ENCODE measurements at places on chromosomes 1 and 21.

- DNase-seq, result no peak
These were observed 176.5 kb downstream of the PBX1 start for GRCh38 chr1:164735315-164736052.

DNA sequence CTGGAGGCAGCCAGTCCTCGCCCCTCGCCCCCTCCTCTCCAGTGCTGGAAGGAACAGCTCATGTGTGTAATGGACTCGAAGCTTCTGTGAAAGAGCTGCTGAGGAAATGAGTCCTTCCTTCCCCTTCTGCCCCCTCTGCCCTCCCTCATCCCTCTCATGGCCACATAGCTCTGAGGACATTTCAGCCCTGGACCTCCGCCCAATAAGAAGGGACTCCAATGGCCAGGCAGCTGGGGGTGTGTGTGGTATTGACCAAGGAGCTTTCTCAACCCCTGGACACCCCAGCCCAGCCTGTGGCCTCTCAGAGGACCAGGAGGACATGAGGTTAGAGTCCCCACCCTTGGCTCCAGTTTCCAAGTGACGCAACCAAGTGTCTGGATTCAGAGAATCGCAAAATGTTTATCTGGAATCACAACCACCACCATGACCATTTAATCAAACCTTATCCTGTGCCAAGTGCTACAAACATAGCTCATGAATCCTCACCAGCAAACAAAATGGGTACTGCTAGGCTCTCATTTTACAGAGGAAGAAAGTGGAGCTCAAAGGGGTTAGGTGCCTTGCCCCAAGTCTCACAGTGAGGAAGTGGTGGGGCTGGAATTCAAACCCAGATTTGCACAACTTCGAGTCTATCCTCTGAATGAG lies 47.8 kb upstream of the ECE1 start:
- DNase-seq, result peak; percentile 91

DNA sequence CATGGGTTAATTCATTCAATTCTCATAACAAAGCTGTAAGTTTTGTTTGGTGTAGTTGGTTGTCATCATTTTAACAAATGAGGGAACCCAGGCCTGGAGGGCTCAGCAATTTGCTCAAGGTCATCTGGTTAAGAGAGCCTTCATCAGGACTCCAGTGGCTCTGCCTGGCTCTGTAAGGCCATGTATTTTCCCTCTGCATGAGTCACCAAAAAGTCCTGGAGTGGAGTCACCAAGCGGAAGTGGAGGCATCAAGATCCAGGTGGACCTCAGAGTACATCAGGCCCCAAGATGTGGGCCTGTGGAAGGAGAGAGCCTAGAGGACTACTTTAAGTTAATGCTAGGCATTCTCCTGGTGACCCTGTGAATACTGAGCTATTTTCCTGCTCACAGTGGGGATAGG lies 30.0 kb upstream of the RBM15 start:
- DNase-seq, result no peak

GRCh38 chr1:229253151-229253974 lies 17.5 kb upstream of the RAB4A start:
- DNase-seq, result no peak

DNA sequence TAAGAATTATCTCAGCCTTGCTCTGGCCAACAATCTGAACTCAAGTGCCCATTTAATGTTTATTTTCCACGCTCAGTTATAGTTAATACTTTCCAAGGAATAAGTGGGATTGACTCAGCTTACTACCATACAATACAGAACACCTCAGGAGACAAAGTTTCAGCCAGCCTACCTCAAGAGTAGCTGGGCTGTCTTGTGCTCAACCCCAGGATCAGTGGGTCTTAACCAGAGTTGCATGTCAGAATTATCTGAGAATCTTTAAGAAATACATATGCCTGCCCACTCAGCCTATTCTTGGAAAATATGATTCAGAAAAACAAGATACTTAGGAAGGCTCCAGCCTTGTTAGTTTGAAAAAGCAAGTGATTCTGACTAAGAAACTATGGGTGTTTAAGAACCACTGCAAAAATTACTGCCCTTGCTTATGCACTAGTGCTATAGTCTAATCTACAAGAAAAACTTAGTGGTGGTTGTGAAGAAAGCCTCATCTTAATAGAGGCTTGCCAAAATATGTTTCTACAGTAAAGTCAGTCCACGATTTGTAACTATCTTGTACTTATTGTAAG lies 20.4 kb downstream of the CDC7 start:
- DNase-seq, result no peak

- DNase-seq, result no peak
These were observed 18.3 kb downstream of the HYI start for GRCh38 chr1:43435146-43436145.

DNA sequence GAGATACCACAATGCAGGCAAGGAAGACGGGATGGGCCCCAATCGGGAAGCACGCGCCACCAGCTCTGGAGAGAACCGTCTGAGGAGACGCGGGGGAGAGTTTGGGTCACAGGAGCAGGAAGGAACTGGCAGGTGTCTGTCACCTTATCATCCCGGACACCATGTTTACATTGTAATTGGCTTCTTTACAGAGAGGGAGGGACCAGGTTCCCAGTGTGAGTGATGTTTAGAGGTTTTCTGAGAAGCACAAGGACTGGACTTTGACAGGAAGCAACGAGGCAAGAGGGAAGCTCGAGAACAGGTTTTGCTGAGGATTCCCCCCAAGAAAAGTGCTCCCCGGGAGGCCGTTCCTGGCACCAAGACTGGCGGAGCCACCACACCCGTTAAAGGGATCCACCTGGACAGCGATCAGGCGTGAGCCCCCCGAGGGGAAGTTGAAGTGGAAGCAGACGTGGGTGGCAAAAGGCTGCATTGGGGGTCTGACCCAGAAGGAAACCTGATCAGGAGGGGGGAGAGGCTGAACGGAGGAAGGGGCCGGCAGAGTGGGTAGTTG lies 957 bp downstream of the EPS15 start:
- peak; percentile 57 for DNase-seq

DNA sequence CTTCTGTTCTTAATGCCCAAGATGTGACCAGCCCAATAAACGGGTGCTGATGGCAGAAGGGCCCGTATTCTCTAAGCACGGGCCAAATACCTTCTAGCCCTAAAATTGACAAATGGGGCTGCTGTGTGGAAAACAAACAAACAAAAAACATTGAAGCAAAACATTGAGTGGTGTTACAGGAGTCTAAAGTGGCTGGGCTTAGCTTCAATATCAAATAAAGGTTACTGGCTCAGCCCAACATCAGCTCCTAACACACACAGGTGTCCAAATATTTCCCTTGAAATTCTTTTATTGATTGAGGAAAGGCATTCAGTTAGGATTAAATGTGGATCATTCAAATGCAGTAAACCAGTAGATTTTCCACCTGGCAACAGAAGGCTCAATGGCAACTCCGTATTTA lies 13.3 kb upstream of the TTF2 start:
- DNase-seq, result no peak

- DNase-seq, result no peak
These were observed 61.5 kb downstream of the LACTBL1 start for GRCh38 chr1:22910986-22911651.

DNA sequence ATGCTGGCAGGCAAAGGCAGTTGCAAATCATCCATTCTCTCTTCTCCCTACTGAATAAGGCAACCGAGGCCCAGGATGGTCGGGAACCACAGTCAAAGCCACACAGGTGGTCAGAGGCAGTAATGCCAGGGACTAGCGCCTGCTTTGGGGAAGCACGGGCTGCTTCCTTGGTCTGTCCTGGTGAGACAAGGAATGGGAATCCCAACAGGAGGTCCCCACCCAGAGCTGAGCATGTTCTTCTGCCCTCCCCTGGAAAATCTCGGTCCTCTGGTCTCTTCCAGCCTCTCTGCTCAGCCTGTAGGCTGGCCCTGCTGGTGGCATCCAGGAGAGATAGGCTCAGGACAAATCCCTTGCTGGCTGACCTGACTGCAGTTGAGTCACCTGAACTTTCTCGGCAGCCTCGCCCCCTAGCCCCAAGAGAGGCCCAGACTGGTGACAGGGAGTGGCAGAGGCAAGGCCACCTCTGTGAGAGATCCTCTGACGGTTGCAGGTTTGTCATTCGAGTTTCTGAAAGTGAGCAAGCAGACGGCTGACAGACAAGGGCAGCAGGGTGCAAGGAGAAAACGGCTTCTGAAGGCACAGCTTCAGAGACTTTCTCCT lies 5.8 kb downstream of the OLIG1 start:
- DNase-seq, result no peak

DNA sequence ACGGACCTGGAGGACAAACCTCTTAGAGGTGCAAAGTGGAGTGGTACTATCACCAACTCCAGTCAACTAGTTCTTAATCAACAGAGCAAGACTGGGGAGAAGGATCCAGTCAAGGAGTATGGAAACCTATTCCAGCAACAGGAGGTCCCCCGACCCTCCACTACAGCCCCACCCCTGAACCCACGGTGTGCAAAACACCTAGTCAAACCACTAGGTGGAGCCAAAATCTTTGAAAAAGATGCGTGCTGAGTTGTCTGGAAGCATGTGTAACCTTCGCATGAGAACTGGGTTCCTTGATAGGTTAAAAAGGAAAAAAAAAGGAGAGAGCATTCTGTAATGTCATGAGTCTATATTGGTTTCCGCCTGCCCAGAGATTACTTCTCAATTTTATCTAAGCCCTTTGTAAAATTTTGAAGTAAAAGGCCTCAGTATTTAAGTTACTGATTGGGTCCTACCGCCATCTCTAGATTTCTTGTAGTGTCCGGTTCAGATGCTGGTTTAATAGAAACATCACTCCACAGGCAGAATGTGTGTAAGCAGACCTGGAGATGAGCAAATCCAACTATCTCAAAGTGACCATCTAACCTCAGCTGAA lies 81.9 kb upstream of the HAO2 start:
- peak; percentile 28 for DNase-seq

DNA sequence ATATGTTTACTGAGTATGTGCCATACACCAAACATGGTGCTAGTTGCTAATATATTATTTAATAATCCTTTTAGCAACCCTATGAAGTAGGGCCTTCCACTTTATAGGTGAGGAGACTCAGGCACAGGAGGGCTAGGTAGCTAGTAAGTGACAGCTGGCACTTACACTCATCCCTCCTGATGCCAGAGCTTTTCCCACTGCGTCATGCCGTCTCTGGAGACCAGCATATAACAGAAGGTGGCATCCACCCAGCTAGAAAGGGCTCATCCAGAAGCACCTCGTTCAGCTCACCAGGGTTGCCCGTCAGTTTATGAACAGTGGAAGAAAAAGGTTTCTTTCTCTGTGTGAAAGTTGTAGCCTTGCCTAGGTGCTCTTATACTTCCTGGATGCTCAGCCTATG lies 108.9 kb downstream of the NOS1AP start:
- no peak for DNase-seq

DNA sequence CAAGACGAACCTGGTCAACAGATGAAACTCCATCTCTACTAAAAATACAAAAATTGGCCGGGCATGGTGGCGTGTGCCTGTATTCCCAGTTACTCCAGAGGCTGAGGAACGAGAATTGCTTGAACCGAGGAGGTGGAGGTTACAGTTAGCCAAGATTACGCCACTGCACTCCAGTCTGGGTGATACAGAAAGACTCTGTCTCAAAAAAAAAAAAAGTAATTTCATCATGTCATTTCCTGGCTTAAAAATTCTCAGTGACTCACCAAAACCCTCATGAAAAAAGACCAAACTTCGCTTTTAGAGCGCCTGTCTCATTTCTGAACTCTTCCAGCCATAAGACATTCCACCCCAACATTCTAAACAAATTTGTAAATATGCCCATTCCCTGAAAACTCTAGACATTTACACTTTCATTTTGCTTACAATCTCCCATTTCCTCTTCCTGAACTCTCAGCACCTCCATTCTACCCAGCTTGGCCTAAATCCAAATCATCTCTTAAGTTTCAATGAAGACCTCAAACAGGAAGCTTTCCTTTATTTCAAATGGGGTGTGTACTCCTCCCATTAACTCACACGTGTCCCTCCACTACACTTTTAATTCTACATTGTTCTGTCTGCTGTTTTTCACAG lies 50.5 kb upstream of the PRRC2C start:
- DNase-seq, result peak; percentile 84

DNA sequence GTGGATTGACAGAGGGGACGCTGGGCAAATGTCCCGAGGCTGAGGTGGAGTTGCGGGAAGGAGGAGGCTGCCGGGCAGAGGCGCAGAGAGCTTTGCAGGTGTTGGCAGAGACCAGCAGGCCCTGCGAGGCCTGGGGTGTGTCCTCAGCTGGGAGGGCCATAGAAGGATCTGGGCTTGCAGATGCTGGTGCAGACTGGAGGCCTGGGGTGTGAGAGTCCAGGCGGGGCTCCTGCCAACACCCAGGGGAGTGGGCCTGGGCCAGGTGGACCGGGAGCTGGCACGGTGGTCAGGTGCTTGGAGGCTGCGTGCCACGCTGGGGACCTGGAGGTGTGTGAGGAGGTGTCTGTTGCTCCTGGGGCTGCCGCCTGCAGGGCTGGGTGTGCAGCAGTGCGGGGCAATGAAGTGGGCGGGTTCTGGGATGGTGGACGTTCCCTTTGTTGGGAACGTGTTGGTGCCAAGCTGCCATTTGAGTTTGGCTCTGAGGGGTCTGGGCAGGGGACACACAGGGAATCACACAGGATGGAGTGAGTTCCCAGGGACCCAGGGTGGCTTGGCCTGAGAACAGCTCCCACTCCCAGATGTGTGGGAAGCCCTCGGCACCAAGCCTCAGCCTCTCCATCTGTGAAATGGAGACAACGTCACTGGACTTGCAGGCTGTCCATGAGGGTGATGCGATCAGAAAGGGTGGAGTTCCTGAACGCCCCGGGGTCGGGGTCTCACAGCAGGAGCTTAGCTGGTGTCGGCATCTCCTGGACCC lies 39.9 kb upstream of the POFUT2 start:
- no peak for DNase-seq

- peak; percentile 76 for DNase-seq
These were observed 27.1 kb downstream of the SNAP47 start for GRCh38 chr1:227762231-227762911.

GRCh38 chr1:196399713-196400112 lies 208.5 kb downstream of the KCNT2 start:
- DNase-seq, result no peak

- no peak for DNase-seq
These were observed 14.4 kb upstream of the POU2F1 start for GRCh38 chr1:167206166-167206835.

GRCh38 chr21:28883931-28884330 lies 108.7 kb downstream of the LTN1 start:
- DNase-seq, result no peak

- no peak for DNase-seq
These were observed 493 bp downstream of the DISC1 start for GRCh38 chr1:231626951-231627614.

DNA sequence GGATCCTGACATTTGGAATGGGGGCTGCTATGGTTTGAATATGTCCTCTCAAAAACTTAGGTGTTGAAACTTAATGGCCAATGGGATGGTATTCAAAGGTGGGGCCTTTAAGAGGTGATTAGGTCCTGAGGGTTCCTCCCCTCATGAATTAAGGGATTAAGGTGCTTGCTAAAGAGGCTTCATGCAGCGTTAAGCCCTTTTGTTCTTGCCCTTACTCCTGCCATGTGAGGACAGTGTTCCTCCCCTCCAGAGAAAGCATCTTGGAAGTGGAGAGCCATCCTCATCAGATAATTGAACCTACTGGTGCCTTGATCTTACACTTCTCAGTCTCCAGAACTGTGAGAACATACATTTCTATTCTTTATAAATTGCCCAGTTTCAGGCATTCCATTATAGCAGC lies 146.6 kb downstream of the KCNJ6 start:
- DNase-seq, result no peak
